ENCODE measurements at places on chromosomes 1 and 21. TPM values are rescaled to one million over a fixed set of nuclear protein-coding genes. Genes with fewer than 3 reads are reported as not detected.

DNA sequence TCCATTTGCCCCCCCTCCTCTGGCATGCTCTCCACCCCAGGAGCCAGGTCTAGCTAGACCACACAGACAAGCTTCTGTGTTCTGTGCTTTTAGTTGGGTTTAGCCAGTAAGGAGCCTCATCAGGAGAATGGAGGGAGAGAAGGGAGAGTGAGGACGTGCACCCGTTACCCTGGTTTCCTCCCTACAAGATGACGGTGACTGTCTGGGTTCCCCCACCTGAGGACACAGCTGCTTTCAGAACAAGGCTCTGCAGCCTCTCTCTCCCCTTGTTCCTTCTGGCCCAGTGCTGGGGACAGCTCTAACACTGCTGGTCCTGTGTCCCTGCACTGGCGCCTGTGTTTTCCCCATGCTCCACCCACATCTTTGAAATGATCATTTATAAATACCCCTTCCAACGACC lies 184.4 kb upstream of the GALNT2 start:
- no peaks in the 10 kb centered on the region for H3K36me3 ChIP-seq
- H3K4me3 ChIP-seq = no peak overlapping the region
- no peak for DNase-seq
- H3K27me3 ChIP-seq = no peaks in the 10 kb centered on the region
- no peaks in the 10 kb centered on the region for H3K4me1 ChIP-seq

DNA sequence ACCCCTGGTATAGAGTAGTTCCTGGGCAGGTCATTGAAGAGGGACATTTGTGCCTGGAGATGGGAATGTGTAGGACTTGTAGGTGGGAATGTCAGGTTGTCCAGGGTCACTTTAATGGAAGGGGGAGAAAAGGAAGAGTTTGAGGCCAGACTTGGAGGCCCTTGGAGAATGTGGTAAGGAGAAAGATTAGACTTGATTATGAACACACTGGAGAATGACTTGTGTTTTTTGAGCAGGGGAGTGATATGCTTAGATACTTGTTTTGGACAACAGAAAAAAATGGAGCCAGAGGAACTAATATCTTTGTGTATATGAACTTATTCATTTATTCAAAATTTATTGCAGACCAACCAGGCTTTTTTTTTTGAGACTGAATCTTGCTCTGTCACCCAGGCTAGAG lies 17.9 kb downstream of the ELAPOR1 start:
- no peak overlapping the region for H3K4me3 ChIP-seq
- no peaks in the 10 kb centered on the region for H3K27me3 ChIP-seq
- no peak for DNase-seq
- peaks cover 27% of the 10 kb centered on the region for H3K4me1 ChIP-seq

GRCh38 chr1:225450491-225451191 lies 22.8 kb upstream of the LBR start:
- no peak overlapping the region for H3K4me3 ChIP-seq
- peak; percentile 22 for DNase-seq

Gene WDR4
- 35.4 TPM for total RNA-seq

DNA sequence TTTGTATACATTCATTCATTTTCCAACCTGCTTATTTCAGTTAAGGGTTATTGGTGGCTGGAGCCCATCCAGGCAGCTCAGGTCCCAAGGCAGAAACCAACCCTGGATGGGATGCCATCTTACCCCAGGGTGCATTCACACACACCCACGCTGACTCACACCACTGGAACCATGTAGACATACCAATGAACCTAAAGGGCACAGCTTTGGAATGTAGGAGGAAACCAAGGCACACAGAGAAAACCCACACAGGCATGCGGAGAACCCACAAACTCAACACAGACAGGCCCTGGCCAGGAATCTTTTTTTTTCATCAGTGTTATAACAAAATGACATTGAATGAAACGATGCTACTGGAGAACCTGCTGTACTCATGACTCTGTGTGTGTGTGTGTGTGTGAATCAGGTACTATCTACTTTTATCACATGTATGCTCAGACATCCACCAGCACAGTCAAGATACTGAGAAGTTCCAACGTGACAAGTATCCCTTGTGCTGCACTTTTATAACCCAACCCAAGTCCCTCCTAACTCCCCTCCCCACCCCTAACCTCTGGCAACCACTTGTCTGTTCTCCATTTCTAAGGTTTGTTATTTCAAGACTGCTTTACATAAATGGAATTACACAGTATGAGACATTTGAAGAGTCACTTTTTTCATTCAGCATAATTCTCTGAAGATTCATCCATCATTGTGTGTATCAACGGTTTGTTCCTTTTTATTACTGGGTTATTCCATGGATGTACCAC lies 286.8 kb upstream of the PLD5 start:
- no peaks in the 10 kb centered on the region for H3K4me1 ChIP-seq
- no peak overlapping the region for H3K27ac ChIP-seq
- no peaks in the 10 kb centered on the region for H3K36me3 ChIP-seq
- no peak overlapping the region for H3K4me3 ChIP-seq
- DNase-seq = no peak
- H3K27me3 ChIP-seq = no peaks in the 10 kb centered on the region

Gene TCEA3
- 14.6 TPM for total RNA-seq

DNA sequence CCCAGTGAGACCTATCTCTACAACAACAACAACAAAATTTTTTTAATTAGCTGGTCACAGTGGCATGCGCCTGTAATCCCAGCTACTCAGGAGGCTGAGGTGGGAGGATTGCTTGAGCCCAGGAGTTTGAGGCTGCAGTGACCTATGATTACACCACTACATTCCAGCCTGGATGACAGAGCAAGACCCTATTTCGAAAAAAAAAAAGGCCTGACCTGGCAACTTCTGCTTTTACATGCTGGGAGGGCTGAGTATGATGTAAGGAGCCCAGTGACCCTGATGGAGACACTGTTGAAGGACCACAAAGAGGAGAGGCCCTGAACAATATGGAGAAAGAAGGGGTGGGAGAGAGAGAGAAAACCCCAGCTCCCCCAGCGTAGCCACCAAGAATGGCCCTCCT lies 9.2 kb upstream of the VPS26C start:
- no peak overlapping the region for H3K4me3 ChIP-seq
- DNase-seq = no peak
- no peaks in the 10 kb centered on the region for H3K27me3 ChIP-seq
- H3K27ac ChIP-seq = no peak overlapping the region

DNA sequence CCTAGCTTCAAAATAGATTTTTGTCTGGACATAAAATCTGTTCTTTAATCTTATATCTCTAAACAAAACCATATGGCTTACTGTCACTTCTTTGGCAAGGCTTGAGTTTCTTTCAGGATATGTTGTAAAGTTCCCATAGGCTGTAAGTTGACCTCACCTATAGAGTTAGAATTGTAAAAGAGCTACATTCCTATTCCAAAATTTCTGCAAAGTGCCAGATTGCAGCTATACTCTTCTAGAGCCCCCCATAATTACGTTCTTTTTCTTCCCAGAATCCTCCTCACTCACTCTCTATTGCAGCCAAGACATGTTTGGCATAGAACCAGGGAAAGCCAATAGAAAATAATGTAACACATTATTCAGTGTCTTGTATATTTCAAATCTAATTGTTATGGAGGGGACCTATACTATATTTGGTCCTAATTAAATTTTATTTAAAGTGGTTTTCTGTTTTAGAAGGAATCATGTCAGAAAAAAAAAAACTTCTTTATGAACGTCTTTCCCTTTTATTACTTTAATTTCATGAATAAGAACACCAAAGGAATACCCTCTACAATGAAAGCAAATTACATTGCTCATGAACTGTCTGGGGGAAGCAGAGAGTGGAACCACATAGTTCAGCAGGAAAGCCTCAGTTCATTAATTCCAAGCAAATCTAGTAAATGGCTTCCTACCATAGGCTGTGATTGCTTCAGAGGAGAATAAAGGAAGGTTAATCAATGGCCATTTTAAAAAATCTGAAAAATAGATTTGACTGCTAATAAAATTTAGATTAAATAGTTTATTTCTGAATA lies 22.3 kb downstream of the CTTNBP2NL start:
- H3K36me3 ChIP-seq = no peaks in the 10 kb centered on the region
- DNase-seq = no peak
- no peaks in the 10 kb centered on the region for H3K27me3 ChIP-seq
- H3K27ac ChIP-seq = no peak overlapping the region

GRCh38 chr21:31220575-31220974 lies 123.5 kb downstream of the TIAM1 start:
- no peak overlapping the region for H3K4me3 ChIP-seq
- DNase-seq = no peak
- H3K27me3 ChIP-seq = no peaks in the 10 kb centered on the region
- H3K36me3 ChIP-seq = no peaks in the 10 kb centered on the region
- no peaks in the 10 kb centered on the region for H3K4me1 ChIP-seq
- H3K27ac ChIP-seq = no peak overlapping the region

Gene SYT6
- 0.60 TPM for total RNA-seq

- DNase-seq = no peak
- H3K27ac ChIP-seq = no peak overlapping the region
- H3K27me3 ChIP-seq = no peaks in the 10 kb centered on the region
- no peak overlapping the region for H3K4me3 ChIP-seq
Observed at GRCh38 chr21:31329456-31330143, 14.5 kb downstream of the TIAM1 start.

DNA sequence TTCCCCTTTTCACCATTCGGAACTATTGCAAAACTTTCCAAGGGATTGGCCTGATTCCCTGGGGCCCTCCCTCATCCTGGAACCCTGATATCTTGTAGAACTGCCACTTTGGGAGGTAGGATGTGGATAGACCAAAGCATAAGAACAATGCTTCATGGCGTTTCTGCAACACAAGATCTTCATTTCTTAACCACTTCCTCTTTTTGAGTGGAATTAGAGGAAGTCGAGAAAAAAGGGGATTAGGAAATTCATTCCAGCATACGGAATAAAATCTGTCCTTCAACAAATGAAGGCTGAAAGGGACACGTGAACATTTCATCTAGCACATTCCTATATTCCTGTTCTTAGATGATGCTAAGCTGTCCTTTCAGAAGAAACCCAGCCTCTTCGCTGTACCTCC lies 149.3 kb downstream of the HUNK start:
- H3K4me1 ChIP-seq = no peaks in the 10 kb centered on the region
- H3K27me3 ChIP-seq = no peaks in the 10 kb centered on the region
- no peaks in the 10 kb centered on the region for H3K36me3 ChIP-seq
- no peak overlapping the region for H3K27ac ChIP-seq

DNA sequence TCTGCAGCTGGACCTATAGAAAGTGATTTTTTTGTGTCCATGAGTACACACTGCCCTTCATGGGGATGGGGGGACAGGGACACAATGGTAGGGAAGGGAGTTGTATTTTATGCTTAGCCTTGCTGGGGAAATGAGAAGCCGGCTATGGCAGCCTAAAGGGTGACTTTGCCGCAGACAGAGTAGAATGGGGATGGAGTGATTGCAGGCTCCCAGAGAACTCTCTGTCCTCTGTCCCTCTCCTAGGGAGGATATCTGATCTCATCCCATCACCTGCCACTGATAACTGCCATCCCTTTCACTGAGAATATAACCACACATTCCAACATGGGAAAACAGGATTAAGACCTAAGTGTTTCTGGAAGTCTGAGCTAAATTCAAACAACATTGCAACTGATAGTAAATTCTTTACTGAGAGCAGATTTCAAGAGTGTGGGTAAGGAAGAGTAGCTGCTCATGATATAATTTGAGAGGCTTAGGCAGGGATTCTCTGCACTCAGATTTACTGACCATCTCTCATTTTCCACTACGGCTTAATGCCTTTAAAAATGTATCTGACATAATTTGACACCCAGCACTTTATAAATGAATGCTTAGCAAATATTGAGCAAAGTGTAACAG lies 13.9 kb downstream of the SH2D1B start:
- H3K27me3 ChIP-seq = no peaks in the 10 kb centered on the region
- DNase-seq = no peak
- H3K27ac ChIP-seq = no peak overlapping the region
- no peaks in the 10 kb centered on the region for H3K4me1 ChIP-seq
- H3K36me3 ChIP-seq = no peaks in the 10 kb centered on the region

DNA sequence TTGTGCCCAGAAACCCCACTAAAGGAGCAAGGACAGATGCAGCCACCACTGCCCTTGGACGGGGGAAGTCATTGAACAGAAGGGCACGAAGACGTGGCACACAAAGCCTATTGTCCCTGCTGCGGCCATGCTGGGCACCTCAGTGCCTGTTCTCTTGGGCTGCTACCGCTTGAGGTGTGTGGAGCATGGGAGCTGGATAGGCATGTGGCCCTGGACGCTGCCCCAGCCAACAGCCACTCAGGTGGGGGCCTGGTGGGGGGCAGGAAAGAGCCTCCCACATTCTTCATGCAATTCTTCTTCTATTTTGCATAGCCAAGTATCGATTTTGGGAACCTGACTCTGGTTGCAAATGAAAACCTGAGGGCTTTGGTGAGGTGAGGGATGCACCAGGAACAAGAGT lies 337.2 kb downstream of the RPS6KC1 start:
- no peak overlapping the region for H3K27ac ChIP-seq
- no peaks in the 10 kb centered on the region for H3K27me3 ChIP-seq
- H3K4me3 ChIP-seq = no peak overlapping the region
- DNase-seq = no peak
- H3K4me1 ChIP-seq = no peaks in the 10 kb centered on the region

DNA sequence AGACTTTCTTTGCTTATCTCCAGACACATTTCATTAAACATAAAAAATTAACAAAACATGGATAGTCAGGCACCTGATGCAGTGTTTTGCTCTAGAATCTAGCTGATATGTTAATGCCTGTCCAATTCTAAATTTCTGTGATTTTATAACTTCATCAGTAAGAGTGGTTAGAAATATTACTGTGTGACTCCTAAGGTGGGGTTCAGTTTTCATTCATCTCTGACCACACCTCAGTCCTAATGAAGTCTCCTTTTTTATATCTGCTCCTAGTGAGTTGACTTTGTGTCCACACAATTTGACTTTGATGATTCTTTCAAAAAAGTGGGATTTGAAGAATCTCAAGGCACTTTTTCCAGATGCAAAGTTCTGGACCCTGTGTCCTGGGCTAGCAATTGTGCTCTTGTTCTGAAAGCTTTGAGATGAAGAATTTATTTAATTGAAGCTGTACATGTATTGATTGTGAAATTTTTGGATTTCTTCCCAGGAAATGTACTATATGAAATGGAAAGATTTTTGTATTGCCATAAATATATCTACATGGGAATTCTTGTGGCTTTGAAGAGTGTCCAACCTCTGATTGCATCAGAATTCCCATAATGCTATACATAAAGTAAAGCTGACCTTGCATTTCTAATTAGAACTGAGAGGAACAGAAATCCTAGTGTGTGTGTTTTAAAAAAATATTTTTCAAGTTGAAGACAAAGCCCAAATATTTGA lies 111.2 kb downstream of the GIPC2 start:
- no peak for DNase-seq
- H3K27me3 ChIP-seq = no peaks in the 10 kb centered on the region
- H3K27ac ChIP-seq = no peak overlapping the region
- no peak overlapping the region for H3K4me3 ChIP-seq

Gene PRR9
- total RNA-seq = not detected

Gene WASF2
- 68.6 TPM for total RNA-seq

All from Caco-2 (cell line).